Vagina (tissue), 2 donors: ENCODE measurements at places on chromosomes 12 and 14.

DNA sequence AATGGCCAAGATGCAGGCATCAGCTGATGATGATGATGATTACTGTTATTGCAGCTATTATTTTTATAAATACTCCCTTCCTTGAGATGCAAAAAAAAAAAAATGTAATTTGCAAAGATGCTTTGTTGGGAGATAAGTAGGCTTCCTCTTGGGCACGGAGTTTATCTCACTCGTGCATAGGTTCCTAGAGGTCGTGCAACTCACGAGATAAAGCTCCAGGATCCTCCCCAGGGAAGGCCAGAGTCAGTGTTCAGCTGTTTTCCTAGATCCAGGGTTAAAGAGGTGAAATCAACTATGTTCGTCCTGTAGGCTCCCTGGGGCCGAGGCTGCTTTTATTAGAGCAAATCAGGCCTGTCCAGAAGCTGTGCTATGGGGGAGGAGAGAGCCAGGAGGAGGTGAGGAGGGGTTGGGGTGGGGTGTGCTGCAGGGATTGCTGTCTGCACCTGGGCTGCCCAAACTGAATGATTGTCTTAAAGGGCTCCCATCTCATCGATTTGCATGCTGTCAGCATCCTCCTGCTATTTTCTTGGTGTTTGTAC is 270.3 kb downstream of the NRXN3 start:
- DNase-seq, result no peak

GRCh38 chr12:49201595-49202295 is 12.9 kb upstream of the TUBA1A start:
- no peak for DNase-seq

DNA sequence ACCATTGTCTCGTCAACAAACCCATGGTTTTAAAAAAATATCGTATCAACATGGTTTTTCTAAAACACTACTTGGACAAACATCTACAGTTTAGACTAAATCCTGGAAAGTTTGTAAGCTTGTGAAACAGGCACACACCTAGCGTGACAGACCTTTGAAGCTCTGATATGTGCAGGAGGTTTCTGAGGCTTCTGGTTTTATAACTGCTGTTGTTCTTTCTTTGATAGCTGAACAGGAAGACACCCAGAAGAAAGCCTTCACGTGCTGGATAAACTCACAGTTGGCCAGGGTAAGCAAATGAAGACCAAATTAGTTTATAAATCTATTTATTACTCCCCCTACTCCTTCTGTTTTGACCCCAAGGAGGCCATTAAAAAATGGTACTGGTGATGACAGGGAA is 87.6 kb downstream of the SYNE2 start:
- DNase-seq, result no peak

GRCh38 chr12:645563-646071 is 17.6 kb downstream of the NINJ2 start:
- no peak for DNase-seq

- DNase-seq, result no peak
Observed at GRCh38 chr14:32727832-32728231, 210.8 kb upstream of the NPAS3 start.

DNA sequence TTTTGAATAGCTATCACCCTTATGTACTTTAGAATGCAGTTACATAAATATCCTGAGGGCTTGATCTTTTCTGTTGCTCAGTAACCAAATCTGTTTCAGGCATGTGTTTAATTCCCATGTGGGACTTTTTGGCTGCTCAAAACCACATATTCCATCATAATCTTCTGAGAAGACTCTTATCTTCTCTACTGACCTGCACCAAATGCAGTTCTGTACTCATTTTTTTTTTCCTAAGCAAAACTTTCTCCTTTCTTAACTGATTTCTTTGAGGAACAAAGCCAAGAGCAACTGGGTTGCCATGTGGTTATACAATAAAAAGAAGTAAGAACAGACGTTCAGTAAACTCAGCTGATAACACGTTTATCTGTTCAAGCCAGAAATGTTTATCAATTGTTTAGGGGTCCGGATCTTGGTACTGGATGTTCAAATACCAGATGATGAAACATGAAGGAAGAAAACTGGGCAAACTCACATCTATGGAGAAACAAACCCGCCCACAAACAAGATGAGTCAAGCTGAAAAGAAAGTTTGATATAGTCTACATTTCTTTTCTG is 50.1 kb downstream of the TMEM132C start:
- DNase-seq, result no peak

- DNase-seq, result no peak
Observed at GRCh38 chr12:112170971-112171596, 45.7 kb downstream of the TRAFD1 start.

DNA sequence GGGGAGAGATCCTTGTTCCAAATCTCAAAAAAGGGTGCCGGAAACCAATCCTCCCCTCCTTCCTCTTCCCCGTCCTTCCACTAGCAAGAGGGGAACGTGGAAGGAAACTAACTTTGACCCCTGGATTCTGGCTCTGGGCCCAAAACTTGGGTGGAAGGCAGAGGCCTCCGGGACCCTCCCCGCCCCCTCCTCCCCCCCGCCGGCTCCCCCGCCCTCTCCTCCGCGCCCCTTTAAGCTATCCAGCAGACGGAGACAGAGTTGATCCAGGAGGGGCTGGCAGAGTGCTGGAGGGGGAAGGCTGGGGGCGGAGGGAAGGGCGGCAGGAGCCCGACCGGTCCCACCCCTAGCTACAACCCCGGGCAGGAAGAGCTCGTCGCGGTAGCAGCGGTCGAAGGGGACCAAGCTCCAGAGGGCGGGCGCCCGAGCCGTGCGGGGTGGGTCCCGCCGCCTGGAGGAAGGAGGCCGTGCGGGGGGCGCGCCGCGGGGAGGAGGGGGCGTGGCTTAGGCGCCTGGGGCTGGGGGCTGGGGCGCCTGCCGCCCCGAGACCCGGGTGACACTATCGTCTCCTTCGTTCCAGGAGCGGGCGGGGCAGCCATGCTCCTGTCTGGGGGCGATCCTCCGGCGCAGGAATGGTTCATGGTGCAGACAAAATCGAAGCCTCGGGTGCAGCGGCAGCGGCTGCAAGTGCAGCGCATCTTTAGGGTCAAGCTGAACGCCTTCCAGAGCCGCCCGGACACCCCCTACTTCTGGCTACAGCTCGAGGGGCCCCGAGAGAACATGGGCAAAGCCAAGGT is at the start of gene NYNRIN:
Gene NYNRIN (plus strand): TSS at position 351 of the 794 bp plus-strand sequence. CDS start 244 bp downstream, at position 595.
- no peak for DNase-seq

GRCh38 chr12:101594700-101595099 is at the start of gene MYBPC1:
Gene MYBPC1, plus strand, starts transcription at chr12:101594971. Its CDS starts 100 bp downstream, at chr12:101595071.
- DNase-seq, result no peak

GRCh38 chr14:51336734-51337133 is 96.7 kb downstream of the TMX1 start:
- DNase-seq, result no peak

- no peak for DNase-seq
Observed at GRCh38 chr14:93018366-93018765, 95.4 kb downstream of the CHGA start.

- no peak for DNase-seq
Observed at GRCh38 chr14:94864387-94865195, 94.7 kb upstream of the GSC start.

DNA sequence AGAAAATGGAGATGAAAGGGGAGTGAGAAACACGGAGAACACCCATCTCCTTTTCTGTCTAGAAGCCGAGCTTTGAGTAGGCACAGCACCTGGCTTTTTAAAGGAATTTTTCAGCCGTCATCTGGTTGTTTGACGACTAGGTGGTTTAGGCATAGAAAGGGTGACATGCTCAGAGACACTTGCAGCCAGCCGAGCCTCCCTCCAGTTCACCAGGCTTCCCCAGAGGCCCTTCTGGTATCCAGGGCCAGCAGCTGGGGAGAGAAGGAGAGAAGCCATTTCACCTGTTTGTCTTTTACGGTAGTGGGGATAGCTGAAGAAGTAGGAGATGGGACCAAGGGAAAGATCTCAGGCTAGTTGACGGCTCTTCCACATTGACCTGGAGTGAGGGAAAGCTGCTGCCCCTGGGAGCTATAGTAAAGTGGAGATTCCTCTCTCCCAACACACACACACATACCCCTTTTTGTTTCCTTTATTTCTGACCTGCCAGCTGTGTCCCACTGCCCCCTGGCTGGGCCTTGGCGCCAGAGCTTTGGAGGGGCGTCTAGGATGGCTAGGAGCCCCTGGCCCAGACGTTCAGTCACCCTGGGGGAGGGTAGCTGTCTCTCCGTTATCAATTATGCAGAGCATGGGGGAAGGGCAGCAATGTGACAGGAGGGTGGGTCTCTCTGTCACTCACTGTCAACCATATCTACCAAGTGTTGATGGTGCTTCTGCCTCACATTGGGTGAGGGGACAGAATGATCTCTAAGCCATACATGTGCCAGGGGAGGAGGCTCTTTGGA is 5.5 kb downstream of the MAP3K12 start:
- no peak for DNase-seq

GRCh38 chr14:96634481-96634880 is 132.3 kb downstream of the PAPOLA start:
- peak; percentile 49 for DNase-seq
